Stimulated activated naive CD4-positive, alpha-beta T cell treated with Interleukin-2 at 50 U/mL for 16 hours (primary cell): ENCODE measurements at places on chromosomes 7 and 10.

DNA sequence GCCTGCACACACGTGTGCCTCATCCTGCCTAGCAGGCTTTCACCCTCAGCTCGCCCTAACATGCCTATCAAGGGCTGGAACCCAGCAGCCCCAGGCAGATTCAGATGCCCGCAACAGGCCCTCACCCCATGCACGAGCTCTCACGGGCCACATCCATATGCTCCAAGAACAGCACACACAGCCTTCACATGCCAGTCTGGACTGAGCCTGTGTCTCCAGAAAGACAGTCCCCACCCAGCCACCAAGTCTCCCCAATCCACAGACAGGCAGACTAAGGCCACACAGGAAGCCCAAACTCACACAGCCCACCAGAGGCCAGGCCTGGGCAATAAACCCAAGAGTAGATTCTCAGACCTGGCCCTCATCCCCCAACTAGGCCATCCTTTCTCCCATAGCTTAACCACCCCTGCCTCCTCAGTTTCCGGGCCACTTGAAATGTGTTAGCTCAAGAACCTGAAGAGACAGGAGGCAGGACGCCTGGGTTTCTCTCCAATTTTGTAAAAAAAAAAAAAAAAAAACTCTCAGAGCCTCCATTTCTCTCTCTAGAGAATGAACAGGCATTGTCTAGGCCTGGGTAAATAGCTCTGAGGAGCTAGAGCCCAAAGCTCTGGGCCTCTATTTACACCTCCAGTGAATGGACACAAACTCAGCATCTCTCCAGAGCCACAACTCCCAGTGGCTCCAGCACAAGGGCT lies 6.8 kb downstream of the LDB1 start:
- peak; percentile 4 for DNase-seq

DNA sequence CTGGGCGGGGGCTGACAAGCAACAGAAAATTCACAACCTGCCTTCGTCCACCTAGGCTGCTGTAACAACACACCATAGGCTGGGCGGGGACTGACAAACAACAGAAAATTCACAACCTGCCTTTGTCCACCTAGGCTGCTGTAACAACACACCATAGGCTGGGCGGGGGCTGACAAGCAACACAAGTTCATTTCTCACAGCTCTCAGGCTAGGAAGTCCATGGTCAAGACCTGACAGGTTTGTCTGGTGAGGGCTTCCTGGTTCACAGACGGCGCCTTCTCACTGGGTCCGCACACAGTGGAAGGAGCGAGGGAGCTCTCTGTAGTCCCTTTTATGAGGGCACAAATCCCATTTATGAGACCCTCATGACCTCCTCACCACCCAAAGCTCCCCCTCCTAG lies 52.2 kb downstream of the DIP2C start:
- no peak for DNase-seq

GRCh38 chr7:138023618-138024342 lies 21.9 kb upstream of the CREB3L2 start:
- no peak for DNase-seq

DNA sequence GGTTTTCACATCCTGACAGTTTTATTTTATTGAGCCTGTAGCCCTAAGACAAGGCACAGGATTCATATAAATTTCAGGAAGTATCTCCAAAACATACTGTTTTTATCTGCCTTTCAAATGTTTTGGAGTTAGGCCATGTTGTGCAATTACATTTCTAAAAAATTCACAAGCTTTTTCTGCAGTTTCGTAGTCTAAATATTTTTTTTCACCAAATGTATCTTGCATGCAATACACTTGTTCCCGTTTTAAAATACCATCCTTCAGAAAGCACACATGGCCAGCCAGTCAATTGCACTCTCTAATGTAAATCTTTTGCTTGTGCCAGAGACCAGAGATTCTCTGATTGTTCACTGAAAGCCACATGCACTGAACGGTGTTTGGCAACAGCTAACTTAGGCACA lies 161.5 kb upstream of the PRKCQ start:
- no peak for DNase-seq

DNA sequence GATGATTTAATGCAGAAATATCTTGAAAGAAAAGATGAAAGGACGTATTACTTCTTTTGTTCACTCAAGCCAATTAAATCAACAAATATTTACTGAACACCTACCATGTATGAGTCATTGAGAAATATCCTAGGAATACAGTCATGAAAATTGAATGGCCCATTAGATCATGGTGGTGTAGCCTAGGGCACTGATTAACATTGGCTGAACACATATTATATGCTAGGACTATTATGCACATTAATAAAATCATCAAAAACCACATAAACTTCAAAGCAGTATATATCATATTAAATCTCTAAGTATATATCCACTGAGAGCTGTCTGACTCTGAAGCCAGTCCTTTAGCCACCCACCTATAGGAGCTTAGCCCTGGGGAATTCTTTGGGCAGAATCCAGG lies 41.8 kb downstream of the FAM204A start:
- DNase-seq, result no peak

GRCh38 chr7:133676805-133677370 lies 424.0 kb downstream of the EXOC4 start:
- DNase-seq, result no peak

DNA sequence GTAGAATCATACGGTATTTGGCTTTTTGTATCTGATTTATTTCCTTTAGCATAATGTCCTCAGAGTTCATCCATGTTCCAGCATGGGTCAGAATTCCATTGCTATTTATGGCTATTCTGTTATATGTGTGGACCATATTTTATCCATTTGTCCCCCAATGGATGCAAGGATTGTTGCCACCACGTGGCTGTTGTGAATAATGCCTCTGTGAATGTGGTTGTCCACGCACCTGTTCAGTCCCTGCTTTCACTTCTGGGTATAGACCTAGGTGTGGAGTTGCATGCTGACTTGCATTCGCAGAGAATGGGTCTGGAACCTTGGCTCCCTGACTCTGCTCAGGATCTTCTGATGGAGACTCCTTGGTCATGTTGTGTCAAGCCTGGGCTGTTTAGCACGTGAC lies 199.9 kb downstream of the CAMK1D start:
- no peak for DNase-seq

DNA sequence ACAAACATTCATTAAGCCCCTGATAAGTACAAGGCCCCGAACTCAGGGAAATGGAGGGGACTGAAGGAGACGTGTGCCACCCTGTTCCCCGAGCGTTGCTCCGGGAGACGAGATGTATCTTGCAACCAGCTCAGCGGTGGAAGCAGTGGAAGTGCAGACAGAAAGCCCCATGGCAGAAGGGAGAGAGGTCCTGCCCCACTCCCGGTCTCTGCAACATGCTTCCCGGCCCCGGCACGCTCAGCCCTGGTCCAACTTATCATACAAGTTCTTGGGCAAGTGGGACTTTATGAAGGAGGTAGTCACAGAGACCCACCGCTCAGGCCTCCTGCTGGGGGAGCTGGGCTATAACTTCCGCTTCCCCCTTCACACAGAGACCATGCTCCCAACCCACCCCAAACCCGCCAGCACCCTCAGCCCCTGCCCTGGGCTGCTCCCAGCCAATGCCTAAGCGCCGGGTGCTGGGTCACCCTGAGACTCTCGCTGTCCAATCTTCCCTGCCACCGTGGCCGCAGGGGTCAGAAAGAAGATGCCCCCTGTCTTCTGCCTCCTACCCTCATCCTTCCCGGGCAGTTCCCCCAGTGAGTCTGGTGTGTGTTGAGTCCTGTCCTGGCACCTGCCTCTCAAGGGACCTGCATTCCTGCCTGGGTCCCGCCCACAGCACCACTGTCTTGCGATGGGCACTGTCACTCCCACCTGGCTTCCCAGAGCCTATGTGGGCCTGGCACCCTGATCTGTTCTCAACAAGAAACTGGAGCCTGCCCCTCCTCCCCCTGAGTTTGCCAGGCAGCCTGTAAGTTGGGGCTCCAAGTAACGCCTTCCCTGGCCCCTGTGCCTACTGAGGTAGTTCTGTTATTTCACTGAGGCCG lies 157.7 kb downstream of the PRKAG2 start:
- DNase-seq, result no peak

GRCh38 chr10:102546606-102547320 lies 43.0 kb downstream of the SUFU start:
- DNase-seq, result no peak

DNA sequence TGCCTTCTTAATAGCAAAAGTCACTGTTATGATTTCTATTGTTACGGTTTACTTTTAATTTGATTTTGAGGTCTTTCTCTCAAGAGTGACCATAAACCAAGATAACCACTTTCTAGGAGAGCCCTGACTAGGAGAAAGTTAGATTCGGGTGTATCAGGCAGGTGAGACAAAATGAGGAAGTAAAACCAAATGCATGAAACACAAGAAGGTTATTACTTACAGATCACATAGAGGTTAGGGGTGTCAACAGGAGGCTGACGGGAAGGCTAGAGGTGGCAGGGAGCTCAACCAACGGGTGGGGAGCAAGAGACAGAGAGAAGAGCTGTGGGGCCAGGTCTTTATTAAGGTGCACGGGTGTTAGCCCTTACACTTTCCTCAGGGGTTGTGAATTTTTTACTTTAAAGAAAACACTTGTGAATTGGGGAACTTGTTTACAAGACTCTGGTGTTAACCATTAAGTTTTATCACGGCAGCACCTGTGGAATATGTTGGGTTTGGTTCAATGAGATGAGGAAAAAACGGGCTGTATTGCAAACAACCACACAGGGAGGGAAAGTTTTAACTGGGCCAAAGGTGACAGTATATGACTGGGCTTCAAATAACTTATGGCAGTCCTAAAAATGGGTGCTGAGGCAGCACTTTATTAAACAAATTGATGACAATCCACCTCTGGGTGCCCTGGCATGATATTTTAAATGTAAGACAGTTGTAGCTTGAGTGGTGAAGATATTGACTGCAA lies 154.9 kb downstream of the SDHAF3 start:
- DNase-seq, result no peak

DNA sequence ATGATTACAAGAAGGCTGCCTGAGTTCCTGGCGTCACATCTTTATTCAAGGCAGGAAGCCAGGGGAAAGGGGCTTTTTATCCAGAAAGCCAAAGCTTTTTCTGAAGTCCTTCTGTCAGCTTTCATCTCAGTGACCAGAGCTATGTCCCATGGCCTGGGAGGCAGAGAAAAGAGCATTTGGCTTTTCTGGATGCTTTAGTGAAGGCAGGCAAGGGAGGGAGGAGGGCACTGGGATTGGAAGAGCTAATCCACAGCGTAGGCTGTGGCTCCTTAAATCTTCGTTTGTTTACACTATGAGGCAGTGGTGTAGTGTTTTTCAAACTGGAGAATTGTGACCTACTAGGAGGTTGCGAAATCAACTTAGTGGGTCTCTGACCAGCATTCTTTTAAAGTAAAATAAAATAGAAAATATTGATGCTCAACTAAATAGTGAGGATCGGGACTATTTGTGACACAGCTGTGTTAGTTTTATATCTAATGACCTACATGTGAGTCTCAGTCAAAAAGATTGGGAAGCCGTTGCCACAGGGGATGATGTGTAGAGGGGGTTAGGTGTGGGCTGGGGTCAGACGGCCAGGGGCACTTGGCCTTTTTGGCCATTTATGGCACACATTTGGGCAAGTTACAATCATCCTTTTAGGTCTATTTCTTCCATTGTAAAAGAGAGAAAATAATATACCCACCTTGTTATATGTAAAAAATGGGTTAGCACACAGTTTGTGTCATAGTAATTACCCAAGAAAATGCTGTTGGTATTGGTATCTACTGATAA lies 14.1 kb downstream of the CRYGN start:
- no peak for DNase-seq

GRCh38 chr7:28588602-28589001 lies 176.3 kb downstream of the CREB5 start:
- DNase-seq, result no peak

- DNase-seq, result no peak
Observed at GRCh38 chr7:38068461-38068860, 109.6 kb upstream of the STARD3NL start.

- DNase-seq, result no peak
Observed at GRCh38 chr7:125966278-125967048, 1036.8 kb upstream of the POT1 start.

DNA sequence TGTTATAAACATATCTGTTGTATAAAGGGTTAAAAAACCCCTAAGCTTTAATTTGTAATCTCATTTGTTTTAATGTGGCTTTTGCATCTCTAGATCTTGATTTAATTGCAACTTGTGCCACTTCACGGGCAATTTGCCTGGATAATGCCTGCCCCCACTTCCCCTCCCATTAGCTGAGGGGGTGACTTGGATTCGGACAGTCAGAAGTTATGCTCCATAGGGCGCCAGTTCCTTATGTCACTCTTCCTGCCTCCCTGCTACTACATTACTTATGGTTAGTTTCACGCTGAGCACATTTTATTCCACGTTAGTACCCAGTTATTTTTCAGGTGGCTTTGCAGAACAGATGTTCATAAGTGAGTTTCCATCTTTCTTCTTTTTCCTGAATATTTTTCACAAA lies 1015.2 kb upstream of the PHF14 start:
- DNase-seq, result no peak

GRCh38 chr10:17154116-17154515 lies 24.5 kb upstream of the CUBN start:
- no peak for DNase-seq

- DNase-seq, result no peak
Observed at GRCh38 chr7:73978661-73979563, 49.1 kb upstream of the ELN start.

DNA sequence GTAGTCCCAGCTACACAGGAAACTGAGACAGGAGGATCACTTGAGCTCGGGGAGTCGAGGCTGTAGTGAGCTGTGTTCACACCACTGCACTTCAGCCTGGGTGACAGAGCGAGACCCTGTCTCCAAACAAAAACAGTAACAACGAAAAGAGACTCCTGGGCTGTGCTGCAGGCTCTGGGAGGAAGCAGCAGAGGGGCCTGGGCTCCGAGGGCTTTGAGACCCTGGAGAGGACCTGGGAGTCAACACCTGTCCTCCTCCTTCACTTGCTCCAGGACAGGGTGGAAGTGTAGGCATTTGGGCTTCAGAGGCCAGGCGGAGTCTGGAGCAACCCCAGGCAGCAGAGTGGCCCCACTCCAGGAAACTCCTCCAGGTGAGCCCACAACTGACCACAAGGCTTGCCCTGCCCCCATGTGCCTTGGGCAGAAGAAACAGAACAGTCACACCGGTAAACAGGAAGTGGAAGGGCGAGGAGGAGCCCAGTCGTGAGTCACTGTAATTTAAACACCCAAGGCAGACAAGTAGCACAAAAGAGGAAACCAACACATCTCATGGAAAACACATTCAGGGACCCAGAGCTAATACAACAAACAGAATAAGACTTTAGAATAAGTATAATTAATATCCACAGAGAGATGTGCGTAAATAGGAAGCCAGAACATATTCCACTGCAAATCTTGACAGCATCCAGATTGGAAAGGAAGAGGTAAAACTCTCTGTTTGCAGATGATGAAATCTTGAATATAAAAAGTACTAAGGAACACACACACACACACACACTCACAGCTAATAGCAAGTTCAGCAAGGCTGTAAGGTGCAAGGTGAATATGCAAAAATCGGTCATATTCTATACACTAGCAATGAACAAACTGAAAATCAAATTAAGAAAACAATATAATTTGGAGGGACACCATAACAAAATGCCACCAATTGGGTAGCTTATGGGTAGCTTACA lies 20.5 kb upstream of the RASGEF1A start:
- DNase-seq, result peak; percentile 49

- no peak for DNase-seq
Observed at GRCh38 chr7:124276005-124276622, 243.2 kb upstream of the TMEM229A start.
